Panc1 (cell line): ENCODE measurements at places on chromosomes 5 and 9. TPM values are rescaled to one million over a fixed set of nuclear protein-coding genes. Genes with fewer than 3 reads are reported as not detected.

The COL15A1 gene
- total RNA-seq = 0.10 TPM

The FGFR4 gene
- 7.5 TPM for total RNA-seq

The ANKRD34B gene
- 0.10 TPM for total RNA-seq

The CNTNAP3B gene
- 8.1 TPM for total RNA-seq

The CDC20B gene
- total RNA-seq = 0.08 TPM

The LCN15 gene
- total RNA-seq = 0.05 TPM

The ADAMTSL1 gene
- total RNA-seq = not detected

The XRCC4 gene
- 12.5 TPM for total RNA-seq

The OLFML2A gene
- total RNA-seq = 44.5 TPM

The GAS1 gene
- 0.13 TPM for total RNA-seq
